ENCODE measurements at places on chromosomes 12 and 14.

GRCh38 chr14:30108975-30109700 lies 181.5 kb upstream of the PRKD1 start:
- no peak for DNase-seq

- DNase-seq: no peak
Measured at GRCh38 chr12:66072135-66072534, 58.4 kb downstream of the LLPH start.

DNA sequence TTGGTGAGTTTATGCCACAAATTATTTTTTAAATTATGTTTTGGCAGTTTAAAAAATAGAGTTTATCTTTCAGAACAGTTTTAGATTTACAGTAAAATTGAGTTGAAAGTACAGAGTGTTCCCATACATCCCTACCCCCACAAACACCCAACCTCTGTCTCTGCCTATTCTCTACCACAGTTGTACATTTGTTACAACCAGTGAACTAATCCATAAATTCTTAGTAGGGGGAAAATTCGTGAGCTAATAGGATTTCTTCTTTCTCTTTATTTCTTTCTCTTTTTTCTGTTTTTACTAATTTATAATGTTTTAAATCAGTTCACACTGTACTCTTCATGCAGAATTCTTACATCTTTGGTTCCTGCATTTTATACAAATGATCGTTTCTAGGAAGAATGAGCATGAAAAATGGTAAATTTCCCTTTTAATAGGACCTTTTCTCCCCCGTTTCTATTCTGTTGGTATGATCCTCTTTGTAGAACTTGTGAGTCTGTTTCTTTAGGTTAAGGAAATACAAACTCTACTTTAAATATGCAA lies 56.7 kb downstream of the MIPOL1 start:
- DNase-seq: no peak

GRCh38 chr12:122382919-122383350 lies 39.5 kb downstream of the CLIP1 start:
- DNase-seq: no peak

DNA sequence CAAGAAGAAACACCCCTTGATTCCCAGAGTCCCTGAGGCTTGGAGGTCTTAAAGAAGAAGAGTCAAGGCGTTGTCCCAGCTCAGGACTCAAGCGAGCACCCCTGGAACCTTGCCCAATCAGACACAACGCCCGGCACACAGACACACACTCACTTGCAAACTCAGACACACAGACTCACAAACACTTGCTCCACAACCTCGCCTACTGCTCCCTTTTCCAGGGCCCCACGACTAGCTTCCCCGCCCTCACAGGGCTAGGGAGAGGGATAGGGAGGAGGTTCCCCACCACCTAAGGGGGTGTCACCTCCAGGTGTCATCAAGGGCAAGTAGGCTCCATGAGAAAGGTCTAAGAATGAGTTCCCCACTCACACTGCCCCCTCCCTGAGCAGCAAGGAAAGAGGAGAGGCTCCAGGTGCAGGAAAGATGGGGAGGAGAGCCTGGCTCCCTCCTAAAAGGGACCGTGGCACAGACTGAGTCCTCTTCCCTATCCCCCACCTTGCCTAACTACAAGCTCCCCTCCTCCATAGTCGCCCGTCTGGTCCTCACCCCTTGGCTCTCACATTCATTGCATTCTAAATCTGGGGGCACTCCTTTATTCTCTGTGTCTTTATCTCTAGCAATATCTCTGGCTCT lies 717 bp downstream of the WNT10B start:
- no peak for DNase-seq

DNA sequence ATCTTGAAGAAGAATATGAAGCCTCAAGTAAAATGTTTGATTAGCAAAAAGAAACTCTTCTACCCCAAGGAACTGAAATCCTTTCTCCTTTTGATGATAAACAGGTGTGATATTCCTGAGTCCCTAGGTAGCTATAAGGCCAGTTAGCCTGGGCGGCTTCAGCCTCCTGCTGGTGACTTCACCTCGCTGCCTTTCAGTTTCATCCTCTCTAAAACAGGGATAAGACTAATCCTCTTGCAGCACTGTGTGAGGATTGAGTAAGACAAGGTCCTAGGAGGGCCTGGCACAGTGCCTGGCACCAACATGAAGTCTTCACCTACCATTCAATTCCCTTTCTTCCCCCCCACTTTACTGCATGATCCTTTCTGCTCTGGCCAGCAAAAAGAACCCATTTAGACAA lies 42.1 kb downstream of the CIT start:
- no peak for DNase-seq

DNA sequence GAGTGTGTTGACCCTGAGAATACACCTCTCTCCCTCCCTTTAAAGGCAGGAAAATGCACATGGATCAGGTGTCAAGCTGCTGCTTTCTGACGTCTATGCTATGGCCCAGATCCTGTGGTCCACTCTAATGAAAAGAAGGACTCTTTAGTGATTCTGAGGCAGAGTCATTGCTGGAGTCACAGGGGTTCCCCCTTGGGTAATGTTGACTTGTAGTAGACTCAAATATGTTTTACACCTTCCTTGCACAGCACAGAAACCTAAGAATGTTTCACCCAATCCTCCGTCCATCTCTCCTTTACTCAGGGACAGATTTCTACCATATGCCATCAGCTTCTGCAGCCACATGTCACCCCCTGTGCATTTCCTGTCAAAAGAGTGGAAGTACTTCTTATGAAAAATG lies 525.4 kb downstream of the TMEM121 start:
- no peak for DNase-seq

GRCh38 chr14:90692061-90692460 lies 124.2 kb downstream of the TTC7B start:
- no peak for DNase-seq

GRCh38 chr12:45644541-45644940 lies 85.0 kb upstream of the ARID2 start:
- DNase-seq: peak; percentile 64

DNA sequence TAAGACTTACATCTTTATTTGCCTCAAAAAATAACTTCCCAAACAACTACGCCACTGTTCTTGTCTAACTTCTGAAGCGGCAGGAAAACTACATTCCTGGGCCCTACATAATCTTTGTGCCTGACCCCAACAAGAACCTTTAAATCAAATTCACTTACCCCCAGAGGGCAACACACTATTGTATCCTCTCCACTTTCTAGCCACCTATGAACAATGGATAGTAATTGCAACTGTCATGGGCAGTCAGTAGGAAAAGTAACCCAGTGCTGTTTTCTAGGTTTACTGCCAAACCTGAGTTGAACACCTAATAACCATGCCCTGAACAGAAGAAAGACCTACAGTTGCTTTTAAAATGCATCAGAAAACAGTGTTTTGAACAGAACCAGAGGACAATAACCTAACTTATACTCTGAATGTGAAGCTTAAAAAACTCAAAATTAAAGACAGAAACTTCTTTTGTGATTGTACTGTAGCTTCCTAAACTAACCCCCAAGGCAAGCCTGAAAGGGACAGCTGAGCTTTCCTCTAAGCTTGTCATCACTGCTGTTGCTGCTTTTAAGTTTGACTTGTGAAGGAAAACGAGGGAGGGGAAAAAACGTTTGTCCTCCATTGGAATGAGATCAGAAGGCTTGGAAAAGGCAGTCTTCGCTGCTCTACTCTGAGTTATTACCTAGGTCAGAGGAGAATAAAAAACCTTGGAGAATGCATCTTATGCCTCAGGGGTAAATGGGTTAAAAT lies 195.7 kb downstream of the SOX5 start:
- DNase-seq: no peak

GRCh38 chr12:65640489-65640901 lies 183.8 kb upstream of the HMGA2 start:
- DNase-seq: no peak

GRCh38 chr14:92958373-92959188 lies 35.6 kb downstream of the CHGA start:
- DNase-seq: no peak

- no peak for DNase-seq
Measured at GRCh38 chr14:75823334-75823733, 158.5 kb downstream of the TGFB3 start.

DNA sequence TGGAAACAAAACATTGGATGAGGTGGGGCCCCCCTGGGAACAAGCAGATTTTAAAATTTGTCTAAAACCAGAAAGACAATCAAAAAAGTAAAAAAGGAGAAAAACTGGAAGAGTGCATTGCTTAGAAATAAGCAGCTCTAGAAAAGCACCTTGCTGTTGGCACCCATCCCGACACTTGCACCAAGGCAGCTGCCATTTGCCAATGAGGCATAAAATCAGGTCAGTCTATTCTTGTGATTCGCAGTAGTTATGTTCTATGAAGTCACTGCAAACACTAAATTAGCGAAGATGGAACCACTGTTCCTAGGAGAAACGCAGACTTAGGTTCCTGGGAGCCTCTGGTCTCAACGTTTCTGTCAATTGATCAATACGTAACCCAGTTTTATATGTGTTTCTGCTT lies 16.2 kb downstream of the VPS33A start:
- no peak for DNase-seq

DNA sequence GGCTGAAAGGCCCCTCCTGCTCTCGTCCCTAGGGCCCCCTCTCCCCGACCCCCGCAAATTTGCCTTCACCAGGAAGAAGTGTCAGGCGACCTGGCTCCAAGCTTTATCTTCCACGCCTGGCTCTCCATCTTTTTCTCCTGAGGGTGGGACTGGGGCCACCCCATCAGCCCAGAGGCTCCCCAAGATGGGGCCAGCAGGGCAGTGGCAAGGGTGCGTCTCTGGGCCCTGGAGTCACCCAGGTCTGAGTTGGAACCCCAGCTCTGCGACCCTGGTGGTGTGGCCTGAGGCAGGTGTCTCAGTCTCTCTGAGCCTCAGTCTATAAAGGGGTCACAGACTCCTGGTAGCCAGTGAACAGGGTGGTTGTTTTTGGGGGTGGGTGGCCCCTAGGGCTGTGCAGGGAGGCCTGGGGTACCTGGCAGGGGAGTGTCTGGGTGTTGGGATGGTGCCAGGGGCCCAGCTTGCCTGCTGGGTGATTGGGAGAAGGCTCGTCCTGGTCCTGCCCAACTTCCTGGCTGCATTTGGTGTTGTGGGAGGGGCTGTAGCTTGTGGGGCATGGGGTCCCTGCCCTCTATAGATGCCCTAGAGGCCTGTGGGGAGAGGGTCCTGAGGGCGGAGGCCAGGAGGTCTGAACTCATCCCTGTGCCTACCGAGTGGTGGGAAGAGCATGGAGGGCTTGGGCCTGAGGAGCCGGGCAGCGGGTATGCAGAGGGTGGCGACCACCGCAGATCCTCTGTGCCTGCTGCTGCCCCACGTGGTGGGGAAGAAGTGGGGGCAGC lies 7.6 kb downstream of the KIF26A start:
- no peak for DNase-seq

GRCh38 chr14:102246071-102246470 lies 58.9 kb downstream of the MOK start:
- no peak for DNase-seq

GRCh38 chr14:81042438-81042837 lies 87.0 kb downstream of the TSHR start:
- no peak for DNase-seq

- DNase-seq: no peak
Measured at GRCh38 chr12:107284692-107285091, 191.3 kb upstream of the CRY1 start.

DNA sequence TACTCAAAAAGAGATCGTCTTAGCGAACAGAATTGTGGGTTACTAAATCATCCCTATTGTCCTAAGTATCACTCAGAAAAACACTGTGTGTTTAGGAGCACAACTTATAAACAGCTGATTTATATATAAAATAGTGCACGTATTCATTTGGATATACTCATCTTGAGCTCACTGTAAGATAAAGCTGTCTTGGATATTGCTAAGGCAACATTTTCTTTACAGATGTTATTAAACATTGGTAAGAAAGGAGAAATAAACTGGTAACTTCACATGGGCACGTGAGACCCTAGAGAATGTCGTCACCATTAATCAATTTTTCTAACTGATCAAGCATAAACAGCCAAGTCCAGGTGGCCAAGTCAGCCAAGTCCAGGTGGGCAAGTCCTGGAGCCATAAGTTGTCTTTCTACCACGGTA lies 1.7 kb downstream of the PAWR start:
- no peak for DNase-seq

DNA sequence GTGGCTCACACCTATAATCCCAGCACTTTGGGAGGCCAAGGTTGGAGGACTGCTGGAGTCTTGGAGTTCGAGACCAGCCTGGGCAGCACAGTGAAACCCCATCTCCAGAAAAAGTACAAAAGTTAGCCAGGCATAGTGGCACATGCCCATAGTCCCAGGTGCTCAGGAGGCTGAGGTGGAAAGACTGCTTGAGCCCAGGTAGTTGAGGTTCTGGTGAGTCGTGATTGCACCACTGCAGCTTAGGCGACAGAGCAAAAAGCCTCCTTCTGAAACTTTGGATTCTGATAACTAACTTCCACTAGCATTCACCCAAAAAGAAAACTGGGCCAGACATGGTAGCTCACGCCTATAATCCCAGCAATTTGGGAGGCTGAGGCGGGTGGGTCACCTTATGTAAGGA lies 6.6 kb downstream of the BTBD7 start:
- no peak for DNase-seq

GRCh38 chr12:3535431-3535841 lies 44.4 kb downstream of the PRMT8 start:
- DNase-seq: no peak

DNA sequence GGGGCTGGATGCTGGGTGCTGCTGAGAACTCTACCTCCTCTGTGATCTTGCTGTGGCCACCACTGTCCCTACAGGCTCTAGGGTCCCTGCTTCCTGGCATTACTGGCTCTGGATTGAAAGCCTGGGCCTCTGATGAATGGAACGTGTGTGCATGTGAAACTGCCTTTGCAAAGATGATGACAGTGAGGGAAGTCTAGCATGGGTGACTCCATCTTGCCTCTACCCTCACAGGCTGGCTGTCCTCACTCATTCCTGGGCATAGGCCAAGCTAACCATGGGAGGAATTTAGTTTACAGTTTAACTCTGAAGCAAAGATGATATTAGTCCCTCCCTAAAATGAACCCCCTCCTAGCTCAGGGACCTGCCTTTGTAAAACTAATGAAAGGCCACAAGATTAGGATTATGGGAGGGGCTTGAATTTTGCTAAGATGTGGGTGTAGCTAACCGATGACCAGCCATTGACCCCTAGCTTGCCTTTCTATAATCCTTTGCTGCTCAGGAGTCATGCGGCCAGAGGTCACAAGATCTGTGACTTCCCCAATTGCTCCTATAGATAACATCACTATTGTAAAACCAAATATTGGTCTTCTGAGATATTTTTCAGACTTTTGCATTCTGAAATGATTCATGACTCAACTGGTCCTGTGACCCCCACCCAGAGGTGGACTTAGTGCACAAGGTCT lies 2.2 kb upstream of the C1S start:
- no peak for DNase-seq

- no peak for DNase-seq
Measured at GRCh38 chr14:100104523-100105300, 39.5 kb downstream of the EVL start.
